ENCODE measurements at places on chromosomes 6 and 20.

GRCh38 chr6:127566651-127567050, 10.3 kb upstream of the C6orf58 start:
- DNase-seq = no peak

DNA sequence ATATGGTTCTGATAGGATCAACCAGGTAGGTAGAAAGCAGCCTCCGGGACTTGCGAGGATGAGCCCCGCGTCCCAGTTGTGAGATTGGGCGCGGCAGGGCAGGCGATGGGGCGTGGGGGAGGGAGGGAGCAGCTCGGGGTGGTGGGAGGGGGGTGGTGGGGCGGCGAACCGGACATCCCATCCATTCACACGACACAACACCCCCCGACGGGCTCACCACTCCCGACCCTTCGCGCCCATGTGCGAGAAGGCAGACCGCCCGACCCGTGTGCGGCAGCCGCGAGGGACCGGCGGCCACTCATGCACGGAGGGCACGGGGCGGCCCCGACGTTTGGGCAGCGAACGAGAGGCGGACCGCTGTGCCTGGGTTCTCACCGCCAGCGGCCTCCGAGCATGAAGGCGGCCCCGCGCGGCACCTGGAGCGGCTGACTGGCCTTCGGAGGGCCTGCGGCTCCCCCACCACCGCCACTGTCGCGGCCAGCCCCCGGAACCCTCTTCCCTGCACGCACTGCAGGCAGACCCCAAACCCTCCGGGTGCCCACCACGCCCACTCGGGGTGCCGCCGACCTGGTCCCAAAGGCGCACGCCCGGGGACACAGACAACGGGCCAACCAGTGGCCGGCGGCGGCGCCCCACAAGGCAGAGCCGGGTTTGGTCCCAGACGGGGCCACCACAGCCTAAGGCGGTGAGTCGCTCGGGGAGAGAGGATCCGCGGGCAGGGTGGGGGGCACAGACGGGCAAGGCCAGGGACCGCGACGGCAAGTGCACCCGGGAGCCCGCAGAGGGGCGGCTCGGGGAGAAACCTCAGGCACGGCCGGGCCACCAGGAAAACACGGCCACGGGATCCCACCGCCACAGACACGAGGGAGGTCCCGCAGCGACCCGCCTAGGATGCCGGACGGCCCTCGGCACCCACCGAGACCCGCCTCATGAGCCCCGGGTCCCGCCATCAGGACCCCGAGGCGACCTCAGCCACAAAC, 769.2 kb upstream of the DEFB115 start:
- no peak for DNase-seq

- DNase-seq = no peak
Observed at GRCh38 chr20:4781637-4782377, 60.1 kb downstream of the PRND start.

GRCh38 chr6:154125421-154125820, 86.4 kb downstream of the OPRM1 start:
- no peak for DNase-seq

DNA sequence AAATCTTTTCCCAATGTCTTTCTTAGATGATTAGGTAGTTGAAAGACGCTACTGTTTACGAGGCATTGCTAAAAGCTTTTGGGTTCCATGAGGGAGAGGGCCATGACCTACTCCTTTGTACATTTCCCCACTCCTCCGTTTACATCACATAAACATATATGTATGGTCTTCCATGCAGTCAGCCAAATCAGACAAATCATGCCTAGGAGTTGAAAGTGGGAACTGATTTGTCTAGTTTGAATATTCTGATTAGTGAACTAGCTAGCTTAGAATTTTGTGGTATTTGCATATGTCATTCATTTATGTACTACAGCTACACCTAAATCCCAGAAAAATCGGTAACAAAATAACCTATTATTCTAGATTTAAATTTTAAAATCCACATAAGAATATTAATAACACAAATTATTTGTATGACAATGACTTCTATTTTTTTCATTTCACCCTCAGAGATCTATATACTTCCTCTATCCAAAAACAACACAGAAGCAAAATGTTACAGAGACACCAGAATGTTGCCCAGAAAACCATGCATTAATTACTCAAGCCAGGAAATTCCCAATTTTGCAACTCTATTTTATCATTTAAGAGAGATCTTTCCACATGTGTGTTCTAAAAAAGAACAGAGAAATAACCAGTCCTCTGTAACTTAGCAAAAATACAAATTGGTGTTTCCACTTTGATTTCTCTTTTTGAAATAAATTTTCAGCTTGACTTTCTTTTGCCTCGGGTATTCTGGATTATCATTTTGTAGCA, 231.9 kb downstream of the LAMA2 start:
- DNase-seq = no peak

- DNase-seq = no peak
Observed at GRCh38 chr6:100456141-100456907, 8.4 kb downstream of the SIM1 start.

- no peak for DNase-seq
Observed at GRCh38 chr6:106857771-106858652, 116.5 kb downstream of the CD24 start.

DNA sequence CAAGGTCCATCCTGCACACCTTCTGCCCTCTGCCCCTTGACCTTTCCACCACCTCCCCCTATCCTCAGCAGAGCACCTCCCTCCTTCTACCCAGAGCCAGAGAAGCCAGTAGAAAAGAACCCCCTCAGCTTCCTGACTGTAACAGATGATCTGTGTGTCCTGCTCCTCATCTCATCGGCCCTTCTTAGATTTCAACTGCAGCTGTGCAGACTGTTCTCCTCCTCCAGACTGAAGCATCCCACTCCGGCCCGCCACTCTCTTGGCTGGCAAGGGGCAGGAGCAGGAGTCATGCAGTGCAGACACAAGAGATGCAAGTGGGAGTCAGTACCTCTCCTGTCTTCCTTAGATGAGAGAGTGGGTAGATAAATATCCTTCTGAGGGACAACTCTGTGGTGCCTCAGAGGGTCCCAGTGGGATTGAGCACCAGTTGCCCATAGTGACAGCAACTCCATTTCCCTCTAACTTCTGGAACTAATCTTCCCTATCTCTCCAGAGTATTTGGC, 163.5 kb upstream of the MLN start:
- DNase-seq = no peak

- DNase-seq = no peak
Observed at GRCh38 chr20:848193-848592, 14.7 kb downstream of the FAM110A start.

- DNase-seq = no peak
Observed at GRCh38 chr20:51987812-51988211, 185.5 kb upstream of the SALL4 start.

DNA sequence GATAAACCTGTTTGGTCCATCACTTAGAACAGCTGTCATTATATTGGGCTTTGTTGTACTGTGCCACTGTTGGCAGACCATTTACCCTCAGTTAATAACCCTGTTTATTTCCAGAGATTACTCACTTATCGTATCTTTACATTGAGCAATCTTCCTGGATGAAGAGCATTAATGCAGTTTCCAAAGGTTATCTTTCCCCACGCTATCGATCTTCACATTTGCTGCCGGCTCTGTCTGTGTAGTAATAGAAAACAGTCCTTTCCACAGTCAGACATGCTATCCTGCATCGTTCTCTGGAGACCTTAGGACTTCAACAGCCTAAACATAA, 27.4 kb downstream of the GHRH start:
- no peak for DNase-seq

DNA sequence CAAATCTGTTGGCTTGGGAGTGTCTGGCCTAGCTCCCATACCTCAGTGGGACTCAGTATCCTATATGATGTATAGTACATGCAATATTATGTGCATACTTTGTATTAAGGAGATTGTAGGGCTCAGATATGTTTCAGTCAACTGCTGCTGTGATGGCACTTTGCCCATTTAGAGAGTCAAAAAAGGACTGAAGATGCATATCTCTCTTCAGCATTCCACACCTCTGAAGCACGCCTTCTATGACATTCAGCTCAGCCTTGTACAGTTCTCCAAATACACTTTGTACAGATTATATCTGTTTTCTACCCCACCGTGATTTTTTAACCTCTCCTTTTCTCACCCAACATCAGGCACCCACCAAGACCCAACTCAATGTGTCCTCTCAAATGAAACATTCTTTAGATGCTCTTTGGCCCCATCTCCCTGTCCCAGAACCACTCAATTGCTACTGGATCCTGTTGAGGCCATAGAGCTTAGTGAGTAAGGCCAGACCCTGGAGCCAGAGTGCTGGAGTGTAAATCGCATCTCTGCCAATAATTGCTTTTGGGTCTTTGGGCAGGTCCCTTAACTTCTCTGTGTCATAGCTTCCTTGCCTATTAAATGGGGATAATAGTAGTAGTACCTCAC, 15.6 kb downstream of the ENPP1 start:
- DNase-seq = no peak

DNA sequence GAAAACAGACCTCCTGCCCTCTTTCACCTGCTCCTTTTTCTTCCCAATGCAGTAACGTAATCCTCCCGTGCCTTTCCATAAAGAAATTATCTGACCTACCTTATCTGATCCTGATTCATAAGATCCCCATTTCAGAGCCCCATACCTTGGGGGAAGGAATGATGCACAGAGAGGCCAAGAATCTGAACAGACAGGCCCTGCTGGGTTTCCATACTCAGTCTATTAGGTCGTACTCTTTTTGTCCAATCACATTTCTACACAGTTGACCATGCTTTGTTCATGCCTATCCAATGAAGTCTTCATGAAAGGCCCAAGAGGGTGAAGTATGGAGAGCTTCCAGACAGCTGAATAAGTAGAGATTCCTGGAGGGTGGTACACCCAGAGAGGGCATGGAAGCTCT, 25.3 kb downstream of the SRPK1 start:
- DNase-seq = no peak

DNA sequence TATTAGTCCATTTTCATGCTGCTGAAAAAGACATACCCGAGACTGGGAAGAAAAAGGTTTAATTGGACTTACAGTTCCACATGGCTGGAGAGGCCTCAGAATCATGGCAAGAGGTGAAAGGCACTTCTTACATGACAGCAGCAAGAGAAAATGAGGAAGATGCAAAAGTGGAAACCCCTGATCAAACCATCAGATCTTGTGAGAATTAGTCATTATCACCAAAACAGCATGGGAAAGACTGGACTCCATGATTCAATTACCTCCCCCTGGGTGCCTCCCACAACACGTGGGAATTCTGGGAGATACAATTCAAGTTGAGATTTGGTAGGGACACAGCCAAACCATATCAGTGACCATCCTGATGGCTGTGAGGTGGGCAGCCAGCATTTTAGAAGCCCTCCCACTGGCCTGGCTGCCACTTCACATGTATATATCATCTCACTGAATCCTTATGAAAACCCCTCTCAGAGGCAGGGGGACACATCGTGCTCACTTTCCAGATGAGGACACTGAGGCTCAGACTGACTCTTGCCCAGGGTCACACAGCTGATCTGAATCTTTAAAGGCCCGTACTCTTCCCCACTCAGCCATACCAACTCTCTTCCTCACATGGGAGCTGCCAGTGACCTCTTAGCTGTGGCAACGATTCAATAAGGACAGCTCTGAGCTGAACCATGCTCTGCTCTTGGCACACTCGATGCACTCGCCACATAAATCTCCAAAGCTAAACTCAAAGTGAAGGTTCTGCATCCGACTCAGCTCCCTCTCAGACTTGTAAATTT, 25.7 kb downstream of the BMP7 start:
- DNase-seq = no peak

GRCh38 chr6:46626228-46626909, 26.2 kb downstream of the CYP39A1 start:
- no peak for DNase-seq

DNA sequence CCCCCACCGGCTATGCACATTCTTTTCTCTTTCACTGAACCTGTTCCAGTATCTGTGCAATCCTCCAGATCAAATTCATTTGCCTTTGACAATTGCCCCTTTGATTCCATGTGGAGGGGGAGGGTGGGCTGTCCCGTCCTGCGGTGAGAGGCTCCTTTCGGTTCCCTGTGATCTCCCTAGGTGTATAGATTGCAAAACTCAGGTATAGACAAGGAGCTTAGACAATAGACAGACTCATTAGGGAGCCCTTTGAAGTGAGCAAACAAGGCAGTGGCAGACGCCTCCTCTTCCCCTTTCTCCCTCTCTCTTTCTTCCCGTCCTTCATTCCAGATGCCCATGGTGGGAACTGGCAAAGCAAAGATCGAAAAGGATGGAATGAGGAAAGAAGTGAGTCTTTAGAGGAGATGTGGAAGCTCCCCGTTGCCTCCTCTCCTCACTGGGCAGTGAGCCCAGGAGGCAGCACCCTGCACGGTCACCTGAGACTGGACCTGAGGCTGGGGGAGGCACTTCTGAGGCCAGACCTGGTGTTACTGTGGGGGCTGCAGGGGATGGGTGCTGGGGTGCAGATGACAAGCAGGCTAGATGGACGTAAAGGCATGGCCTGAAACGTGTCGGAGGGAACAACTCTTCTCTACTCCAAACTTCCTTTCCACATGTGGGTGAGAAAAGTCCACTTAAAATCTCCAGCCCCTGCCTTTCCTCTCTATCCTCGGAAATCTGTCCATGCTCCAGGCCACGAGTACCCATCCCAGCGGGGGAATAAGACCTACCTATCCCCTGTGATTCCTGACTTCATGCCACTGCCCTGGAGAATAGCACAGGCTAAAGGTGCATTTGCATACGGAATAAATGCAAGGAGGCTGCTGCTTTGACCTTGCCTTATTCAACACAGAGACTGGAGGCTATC, 256.6 kb upstream of the FOXQ1 start:
- DNase-seq = no peak

DNA sequence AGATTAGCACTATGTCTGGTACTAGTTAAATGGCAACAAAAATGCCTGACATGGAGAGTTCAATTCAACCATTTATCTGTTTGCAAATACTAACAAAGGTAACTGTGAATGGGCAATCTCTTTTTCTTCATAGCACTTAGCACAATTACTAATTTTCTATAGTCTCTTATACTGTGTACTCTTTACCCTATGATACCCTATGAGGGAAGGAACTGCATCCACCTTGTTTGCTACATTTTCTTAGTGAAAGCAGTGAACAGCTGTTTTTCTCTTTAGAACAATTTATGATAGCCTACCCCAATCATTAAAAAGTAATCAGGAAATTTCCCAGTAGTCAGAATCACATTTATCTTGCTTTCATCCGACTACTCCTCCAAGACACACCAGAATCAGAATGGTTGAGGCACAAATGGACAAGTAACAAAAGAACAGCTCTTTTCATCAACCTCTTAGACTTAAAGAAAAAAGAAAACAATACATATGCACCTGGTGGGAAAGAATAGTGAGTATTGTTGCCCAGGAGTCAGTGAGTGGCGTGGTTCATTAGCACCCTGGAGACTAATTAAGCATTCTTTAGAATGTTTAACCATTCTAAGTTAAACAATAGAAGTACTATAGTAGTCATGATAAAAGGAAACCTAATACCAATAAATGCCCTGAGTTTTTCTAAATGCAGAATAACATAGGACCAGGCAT, 16.7 kb downstream of the ZNF292 start:
- no peak for DNase-seq

DNA sequence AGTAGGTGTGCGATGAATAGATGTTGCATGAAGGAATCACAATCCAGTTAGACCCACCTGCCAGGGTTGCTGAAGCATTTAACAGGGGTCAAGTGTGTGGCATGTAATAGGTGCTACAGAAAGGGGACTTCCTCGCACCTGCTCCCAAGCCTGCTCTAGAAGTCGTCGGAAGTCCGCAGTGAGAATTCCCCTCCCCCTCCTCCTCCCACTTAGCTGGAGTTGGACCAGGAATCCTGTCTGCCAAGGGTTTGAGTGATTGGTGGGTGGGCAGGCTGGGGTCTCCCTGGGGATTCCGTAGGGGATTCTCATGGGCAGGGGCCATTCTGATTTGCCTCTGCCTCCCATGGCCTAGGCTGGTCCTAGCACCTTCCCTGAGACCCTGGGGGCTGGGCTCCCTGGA, 10.3 kb downstream of the SCRT2 start:
- DNase-seq = no peak
